ENCODE measurements at places on chromosomes 12 and 14. TPM values are rescaled to one million over a fixed set of nuclear protein-coding genes. Genes with fewer than 3 reads are reported as not detected.

VPS37B gene
- 87.4 TPM for total RNA-seq

TCTN2 gene
- 6.1 TPM for total RNA-seq

TPPP2 gene
- total RNA-seq: not detected

DTX3 gene
- total RNA-seq: 11.3 TPM

DBX2 gene
- total RNA-seq: not detected

ADAM20 gene
- total RNA-seq: 0.03 TPM

RIMBP2 gene
- not detected for total RNA-seq

GSG1 gene
- not detected for total RNA-seq

APOF gene
- not detected for total RNA-seq

ARPC3 gene
- 244 TPM for total RNA-seq

DLGAP5 gene
- total RNA-seq: 53.6 TPM

TMEM263 gene
- total RNA-seq: 33.4 TPM

MSI1 gene
- 0.40 TPM for total RNA-seq
